Heart left ventricle (tissue), 16 donors: ENCODE measurements at places on chromosomes 4 and X. TPM values are rescaled to one million over a fixed set of nuclear protein-coding genes. Genes with fewer than 3 reads are reported as not detected.

DNA sequence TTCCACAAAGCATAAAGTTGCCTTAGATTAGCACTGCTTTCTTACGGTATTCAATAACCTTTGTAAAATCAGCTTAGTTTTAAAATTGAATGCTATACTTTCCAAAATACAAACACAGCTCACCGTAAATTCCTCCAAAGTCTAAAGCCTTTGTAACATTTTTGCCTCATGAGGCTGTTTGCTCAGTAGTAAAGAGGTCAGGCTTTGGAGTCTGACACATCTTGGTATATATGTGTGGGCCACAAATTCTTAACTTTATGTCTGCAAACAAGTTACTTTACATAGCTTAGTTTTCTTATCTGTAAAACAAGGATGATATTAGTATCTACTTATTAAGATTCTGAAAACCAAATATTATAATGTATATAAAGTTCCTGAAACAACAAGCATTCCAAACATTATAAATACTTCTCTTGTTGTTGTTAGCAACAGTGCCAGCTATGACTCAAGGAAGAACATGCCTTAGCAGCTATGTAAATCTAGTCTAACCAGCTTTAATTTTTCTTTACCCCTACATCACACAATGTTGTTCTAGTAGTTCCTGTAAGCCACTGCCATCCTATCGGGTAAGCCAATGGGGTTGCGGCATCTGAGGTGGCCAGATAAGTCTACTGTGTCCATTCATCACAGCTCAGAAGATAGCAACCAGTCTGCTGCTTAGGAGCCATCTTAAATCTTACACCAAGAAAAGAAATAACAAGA, 709.0 kb downstream of the KLHL13 start:
- no peaks in the 10 kb centered on the region for H3K27me3 ChIP-seq
- H3K27ac ChIP-seq: no peak overlapping the region
- H3K4me1 ChIP-seq: no peaks in the 10 kb centered on the region
- no peak for DNase-seq
- H3K4me3 ChIP-seq: no peak overlapping the region
- H3K36me3 ChIP-seq: no peaks in the 10 kb centered on the region

GRCh38 chr4:108168671-108169523, at the start of gene LEF1:
Gene LEF1, minus strand, starts transcription at chr4:108168932. Its CDS starts 1,165 bp downstream, at chr4:108167767.
- peak within 1 kb of the TSS; percentile 52 for H3K4me3 ChIP-seq
- no peak for DNase-seq
- no peak within 1 kb of the TSS for H3K27ac ChIP-seq
- peaks cover 3% of the 10 kb centered on the region for H3K4me1 ChIP-seq

- H3K27me3 ChIP-seq: no peaks in the 10 kb centered on the region
- H3K36me3 ChIP-seq: peaks cover 94% of the 10 kb centered on the region
- H3K27ac ChIP-seq: no peak overlapping the region
- no peaks in the 10 kb centered on the region for H3K4me1 ChIP-seq
- no peak for DNase-seq
Measured at GRCh38 chr4:525660-526059, 26.6 kb downstream of the PIGG start.

The PABPC1L2A gene
- not detected for total RNA-seq
